Stimulated activated CD8-positive, alpha-beta memory T cell treated with anti-CD3 and anti-CD28 coated beads, Interleukin-15, amount 100 ng/mL, for 4 hours (primary cell): ENCODE measurements at places on chromosomes 16 and 17.

- DNase-seq: no peak
These were observed 583.0 kb upstream of the CDH11 start for GRCh38 chr16:65704866-65705265.

DNA sequence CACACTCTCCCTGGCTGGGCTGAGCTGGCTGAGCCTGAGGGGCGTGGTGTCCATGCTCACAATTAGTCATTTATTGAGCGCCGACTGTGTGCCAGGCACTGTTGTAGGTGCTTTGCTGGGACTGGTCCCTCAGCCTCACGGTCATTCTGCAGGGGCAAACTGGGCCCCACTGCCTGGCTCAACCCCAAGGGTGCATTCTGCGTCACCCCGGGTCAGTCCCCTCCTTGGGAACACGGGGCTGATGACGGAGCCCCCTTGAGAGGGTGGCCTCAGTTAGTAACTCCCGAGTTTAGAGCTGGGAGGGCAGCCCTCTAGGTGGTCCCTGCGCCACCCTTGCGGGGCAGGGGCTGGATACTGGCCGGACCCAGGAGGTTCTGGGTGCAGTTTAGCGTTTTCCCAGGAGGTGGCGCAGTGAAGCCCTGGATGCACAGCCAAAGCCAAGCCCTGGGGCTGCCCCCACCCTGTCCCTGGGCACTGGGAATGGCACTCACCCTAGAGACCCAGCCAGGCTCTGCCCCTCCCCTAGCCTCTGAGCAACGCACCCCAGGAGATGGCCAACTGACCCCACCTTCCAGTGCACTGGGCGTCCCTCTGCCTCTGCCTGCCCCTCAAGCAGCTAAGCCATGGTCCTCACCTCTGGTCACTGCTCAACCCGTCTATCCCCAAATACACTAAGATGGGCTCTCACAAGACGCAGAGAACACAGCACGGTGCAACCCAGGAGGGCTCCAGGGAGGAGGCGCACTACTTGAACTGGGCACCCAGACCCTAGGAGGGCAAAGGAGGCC is 243.2 kb upstream of the GSE1 start:
- no peak for DNase-seq

- no peak for DNase-seq
These were observed 2.7 kb downstream of the HOXB2 start for GRCh38 chr17:48542114-48542656.

DNA sequence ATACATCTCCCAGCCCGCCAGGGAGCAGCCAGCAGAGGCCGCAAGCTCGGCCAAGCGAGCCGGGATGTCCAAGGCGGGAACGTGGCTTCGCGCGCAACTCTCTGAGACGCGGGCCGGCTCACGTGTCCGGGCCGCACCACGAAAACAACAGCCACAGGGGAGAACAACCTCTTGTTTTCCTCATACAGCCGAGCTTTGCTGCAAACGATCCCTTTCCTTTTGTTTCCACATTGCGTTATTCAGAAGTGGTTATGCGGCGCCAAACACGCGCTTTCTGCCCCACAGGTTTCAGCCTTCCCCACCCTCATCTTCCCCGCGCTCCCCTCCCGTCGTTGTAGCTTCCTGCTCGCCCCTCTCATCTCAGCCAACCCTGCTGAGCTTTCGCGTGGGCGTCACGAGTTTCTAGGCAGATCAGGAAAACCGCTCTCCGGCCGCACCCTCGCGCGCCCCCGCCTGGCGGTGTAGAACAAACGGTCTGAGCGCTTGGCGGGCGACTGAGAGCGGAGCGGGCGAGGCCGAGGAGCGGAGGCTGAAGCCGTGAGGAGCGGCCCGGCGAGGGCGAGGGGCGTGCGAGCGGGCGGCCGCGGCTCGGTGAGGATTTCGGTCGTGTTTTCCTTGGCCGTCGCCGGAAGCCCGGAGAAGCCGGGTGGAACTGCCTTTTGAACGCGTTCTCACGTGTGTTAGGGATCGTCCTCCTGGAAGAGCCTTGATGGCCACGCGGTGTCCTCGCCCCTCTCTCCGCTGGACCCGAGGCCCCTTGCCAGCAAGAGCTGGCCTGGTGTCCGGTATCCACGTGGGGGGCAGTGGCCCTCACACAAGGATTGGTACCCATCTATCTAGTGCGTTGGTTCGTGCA is 6.6 kb upstream of the SMARCD2 start:
- peak; percentile 86 for DNase-seq

- DNase-seq: no peak
These were observed 20.1 kb downstream of the RAB11FIP3 start for GRCh38 chr16:445566-445965.
